Tibial artery (tissue), 4 donors: ENCODE measurements at places on chromosomes 5 and 9.
A peak's percentile ranks its signal among the peaks of the same experiment; 100 is the strongest.

DNA sequence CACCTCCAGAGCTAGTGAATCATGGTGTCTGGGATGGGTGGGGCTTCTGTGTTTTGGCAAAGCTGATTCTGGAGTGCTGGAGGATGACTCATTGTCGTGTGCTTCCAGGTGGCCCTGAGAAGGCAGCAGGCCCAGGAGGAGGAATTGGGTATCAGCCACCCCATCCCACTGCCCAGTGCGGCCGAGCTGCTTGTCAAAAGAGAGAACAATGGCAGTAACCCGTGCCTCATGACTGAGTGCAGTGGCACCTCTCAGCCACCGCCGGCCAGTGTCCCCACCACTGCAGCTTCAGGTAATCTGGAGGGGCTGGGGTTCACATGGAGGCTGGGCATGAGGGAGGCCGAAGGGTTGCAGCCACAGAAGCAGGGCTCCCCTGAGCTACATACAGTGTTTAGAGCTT is 5.4 kb downstream of the DMRT1 start:
- DNase-seq: no peak

DNA sequence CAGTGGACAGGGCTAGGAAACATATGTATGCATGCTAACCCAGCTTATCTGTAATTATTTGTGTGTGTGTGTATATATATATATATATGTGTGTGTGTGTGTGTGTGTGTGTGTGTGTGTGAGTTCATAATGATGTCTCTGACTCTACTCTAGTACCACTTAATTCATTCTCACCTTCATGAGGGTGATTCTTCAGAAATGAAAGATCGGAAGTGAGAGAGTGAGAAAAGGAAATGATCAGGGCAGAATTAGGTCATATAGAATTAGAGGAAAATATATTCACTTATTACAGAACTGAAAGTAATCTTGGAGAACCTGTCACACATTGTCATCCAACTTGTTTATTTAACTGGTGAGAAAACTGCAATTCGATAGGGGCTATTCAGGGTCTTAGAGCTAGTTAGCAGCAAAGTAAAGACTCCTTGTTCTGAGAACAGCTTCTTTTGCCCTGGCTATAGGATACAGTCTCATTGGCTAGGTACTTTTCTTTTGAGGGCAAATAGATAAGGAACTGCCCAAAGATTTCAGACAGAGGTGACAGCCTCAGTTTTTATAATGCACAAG is 58.8 kb downstream of the C9orf153 start:
- DNase-seq: no peak

GRCh38 chr5:34587355-34588241 is 68.5 kb upstream of the RAI14 start:
- no peak for DNase-seq

GRCh38 chr5:142491270-142491669 is 166.4 kb upstream of the SPRY4 start:
- DNase-seq: no peak

- no peak for DNase-seq
These were observed 165.2 kb downstream of the ADAMTS12 start for GRCh38 chr5:33726422-33727165.

- no peak for DNase-seq
These were observed 72.6 kb upstream of the EQTN start for GRCh38 chr9:27369591-27369990.

- DNase-seq: no peak
These were observed 440.9 kb downstream of the ENC1 start for GRCh38 chr5:74199436-74200210.

DNA sequence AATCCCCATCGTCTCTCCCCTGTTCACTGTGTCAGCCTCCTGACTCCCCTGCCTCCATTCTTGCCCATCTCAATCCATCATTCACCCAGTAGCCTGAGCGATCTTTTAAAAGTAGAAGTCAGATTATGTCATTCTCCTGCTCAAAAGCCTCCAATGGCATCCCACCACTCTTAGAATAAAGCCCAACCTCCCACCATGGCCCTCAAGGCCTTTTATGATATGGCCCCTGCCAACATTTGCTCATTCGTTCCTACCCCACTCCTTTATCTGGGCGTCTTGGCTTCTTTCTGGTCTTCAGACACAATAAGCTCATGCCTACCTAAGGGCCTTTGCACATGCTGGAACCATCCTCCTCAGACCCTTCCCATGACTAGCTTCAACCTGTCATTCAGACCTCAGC is 35.5 kb upstream of the KCNMB1 start:
- DNase-seq: no peak

DNA sequence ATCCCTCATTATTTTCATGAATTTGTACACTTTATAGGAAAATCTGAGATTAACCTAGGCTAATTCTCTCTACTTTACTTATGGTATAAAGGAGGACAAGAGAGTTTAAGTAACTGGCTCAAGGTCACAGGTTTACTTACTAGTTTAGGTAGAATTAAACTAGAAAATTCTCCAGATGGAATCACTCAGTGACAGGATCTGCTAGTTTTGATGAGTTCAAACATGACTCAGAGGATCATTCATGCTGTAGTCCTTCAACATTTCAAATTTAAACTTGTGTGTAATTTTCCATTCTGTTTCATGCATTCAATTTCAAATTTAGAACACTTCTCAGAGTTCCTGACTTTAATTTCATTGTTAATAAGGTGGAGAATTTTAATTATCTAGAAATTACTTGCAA is 485.7 kb upstream of the TUSC1 start:
- DNase-seq: no peak

- no peak for DNase-seq
These were observed 116.7 kb downstream of the PPP2R2B start for GRCh38 chr5:146761811-146762210.

DNA sequence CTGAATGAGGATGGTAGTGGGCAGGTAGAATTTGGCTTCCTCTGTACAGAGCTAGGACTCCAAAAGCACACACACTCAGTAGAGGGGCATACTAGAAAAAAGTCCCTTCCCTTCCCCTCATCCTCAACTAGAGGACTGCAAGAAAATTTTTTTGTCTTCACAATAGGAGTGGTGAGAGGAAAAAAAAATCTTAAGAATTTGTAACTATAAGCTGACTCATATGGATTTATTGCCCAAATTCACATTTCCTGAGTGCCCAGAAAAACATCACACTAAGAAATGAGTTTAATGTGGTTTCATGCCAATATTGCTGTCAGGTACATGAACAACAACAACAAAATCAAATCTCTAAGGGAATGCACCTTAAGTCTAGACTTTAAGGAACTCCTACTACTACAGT is 43.7 kb downstream of the RANBP6 start:
- DNase-seq: no peak

- no peak for DNase-seq
These were observed 80.0 kb upstream of the NFIL3 start for GRCh38 chr9:91503673-91504081.

DNA sequence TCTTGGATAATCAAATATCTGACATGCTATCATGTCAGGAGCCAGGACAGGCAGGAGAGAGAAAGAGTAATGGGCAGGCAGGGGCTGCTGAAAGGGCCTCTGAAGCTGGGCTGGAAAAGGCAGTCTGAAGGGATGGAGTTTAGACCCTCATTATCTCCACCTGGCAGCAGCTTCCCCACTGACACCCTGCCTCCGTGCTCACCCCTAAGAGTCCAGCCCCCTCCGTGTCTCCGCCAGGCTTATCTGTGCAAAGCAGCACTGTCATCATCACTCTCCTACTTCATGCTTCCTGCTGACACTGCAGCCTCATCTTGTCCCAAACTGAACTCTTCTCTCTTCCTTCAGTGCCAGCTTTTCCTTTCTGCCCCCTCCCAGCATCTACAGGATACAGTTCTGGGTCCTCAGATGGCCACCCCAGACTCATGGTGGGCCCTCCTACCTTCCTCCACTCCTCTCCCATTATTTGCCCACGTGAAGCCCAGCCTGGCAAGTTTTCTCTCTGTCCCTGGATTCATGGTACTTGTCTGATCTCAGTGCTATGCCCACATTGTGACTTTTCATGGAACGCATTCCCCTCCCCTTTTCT is 70.9 kb upstream of the KLF9 start:
- peak; percentile 60 for DNase-seq

DNA sequence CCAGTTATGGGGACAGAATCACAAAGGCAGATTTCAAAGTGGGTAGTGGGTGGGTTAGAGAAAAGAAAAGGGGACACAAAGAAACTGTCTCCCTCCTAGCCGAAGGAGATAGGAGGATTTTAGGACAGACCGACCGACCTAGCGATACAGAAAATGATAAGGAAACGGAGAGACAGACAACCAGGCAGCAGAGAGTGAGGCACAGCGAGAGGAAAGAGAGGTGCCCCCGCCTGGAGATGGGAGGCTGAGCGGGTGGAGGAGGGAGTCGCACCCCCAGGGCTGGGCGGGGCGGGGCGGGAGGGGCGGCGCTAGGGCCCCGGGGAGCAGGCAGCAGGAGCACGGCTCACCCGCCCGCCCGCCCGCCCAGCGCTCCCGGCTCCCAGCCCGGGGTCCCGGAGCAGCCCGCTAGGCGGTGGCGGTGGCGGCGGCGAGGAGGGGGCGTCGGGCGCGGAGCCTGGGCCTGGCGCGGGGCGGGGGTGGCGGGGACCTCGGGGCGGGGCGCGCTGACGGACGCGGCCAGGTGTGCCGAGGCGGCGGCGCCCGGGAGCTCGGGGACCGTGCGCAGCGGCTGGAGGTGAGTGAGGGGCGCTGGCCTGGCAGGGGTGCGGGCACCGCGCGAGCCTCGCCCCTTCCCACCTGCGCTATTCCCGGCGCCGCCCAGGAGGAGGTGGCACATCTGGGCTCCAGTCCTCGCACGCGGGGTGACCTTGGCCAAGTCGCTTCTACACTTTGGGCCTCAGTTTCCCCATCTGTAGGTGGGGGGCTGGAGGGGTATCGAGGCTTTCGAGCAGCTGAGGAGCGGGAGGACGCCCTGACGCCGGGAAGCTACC is 15.9 kb upstream of the SYNPO start:
- DNase-seq: no peak

DNA sequence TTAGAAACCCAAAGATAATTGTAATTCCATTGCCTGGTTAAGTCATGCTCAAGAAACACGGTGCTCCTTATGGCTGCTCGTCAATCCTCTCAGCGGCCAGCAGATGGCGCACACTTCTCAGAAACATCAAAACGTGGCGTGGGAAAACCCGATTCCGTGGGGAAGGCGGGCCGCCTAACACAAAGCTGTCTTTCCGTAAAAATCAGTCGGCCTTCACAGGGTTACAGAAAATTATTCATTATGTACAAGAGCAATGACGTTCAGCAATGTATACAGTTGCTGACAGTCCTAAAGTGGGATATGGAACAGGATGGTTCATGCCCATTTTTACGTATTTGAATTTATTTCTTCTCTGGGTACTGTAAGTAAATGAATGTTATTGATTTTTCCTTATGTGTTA is 83.5 kb downstream of the PDE4D start:
- peak; percentile 70 for DNase-seq

- DNase-seq: no peak
These were observed 83.7 kb downstream of the SERINC5 start for GRCh38 chr5:80172067-80172695.

DNA sequence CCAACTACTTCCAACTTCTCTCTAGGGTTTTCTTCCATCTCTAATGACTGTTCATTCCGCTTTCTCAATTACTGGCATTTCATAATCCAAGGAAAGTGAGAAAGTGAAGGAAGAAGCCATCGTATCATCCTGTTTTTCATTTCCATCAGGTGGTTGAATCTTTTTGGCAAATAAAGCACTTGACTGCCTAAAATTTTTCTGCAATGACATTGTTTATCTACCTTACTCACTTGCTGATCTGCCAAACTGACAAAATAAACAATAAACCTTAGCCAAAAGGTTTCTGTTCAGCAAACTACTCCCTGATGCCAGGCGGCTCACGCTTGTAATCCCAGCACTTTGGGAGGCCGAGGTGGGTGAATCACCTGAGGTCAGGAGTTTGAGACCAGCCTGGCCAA is 18.4 kb downstream of the FNBP1 start:
- no peak for DNase-seq

- DNase-seq: no peak
These were observed 35.6 kb downstream of the CCL28 start for GRCh38 chr5:43376496-43377140.

DNA sequence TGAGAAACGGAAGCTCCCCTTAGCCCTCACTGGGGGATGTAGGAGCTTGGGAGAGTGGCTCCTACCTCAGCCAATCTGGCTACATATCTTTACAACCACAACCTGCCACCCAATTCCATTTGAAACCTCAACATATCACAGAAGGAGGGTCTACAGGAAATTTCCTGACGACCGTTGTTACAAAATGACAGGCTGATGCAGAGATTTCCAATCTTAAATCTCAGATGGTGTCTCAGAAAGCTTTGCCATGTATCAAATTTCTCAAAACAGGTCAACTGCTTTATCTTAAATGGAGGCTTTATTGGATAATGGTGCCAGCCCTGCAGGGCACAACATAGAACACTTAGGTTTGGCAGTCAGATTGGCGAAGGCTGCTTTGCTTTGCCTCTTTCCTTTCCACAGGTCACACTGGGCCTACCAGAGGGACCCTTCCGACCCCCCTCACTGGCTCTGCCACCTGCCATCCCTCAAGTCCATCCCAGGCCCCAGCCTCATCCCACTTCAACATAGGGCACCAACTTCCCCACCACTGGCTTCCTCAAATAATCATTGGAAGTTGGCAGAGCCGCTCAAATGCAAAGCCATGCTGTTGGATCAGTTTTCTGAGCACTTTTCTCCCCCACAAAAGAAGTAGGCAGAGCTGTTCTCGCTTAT is 11.1 kb upstream of the SPATA31E1 start:
- no peak for DNase-seq

DNA sequence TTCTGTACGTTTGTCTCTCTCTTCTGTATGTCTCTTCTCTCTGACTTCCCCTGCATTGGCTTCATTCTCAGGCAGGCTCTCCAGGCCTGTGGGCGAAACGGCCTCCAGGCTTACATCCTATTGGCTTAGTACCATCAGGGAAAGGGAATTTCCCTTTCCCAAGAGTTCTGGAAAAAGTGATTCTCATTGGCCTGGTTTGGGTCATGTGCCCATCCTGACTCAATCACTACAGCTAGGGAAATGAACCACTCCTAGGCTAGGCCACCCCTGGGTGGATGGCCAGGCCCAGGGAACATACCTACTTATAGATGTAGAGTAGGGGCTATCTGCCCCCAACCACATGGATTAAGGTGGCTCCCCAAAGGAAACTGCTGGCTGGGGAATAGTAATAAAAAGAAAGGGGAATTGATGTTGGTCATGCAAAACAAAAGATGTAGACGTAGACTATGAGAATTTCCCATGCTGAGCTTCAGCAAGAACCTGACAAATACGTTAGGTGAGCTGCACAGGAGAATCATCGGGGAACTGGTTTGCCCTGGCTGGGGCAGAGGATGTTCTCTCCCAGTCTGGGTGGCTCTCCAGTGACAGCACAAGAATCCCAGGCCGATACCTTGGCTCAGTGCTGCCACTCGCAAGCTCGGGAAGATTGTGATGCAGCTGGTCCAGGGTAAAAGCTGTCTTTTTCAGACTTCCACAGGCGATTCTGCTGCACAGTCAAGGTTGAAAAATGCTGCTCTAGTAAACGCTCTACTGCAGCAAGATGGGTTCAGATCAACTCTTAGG is 3.7 kb upstream of the EGR1 start:
- no peak for DNase-seq
